Cardiac fibroblast (primary cell): ENCODE measurements at places on chromosomes 16 and 17.
A peak's percentile ranks its signal among the peaks of the same experiment; 100 is the strongest.

DNA sequence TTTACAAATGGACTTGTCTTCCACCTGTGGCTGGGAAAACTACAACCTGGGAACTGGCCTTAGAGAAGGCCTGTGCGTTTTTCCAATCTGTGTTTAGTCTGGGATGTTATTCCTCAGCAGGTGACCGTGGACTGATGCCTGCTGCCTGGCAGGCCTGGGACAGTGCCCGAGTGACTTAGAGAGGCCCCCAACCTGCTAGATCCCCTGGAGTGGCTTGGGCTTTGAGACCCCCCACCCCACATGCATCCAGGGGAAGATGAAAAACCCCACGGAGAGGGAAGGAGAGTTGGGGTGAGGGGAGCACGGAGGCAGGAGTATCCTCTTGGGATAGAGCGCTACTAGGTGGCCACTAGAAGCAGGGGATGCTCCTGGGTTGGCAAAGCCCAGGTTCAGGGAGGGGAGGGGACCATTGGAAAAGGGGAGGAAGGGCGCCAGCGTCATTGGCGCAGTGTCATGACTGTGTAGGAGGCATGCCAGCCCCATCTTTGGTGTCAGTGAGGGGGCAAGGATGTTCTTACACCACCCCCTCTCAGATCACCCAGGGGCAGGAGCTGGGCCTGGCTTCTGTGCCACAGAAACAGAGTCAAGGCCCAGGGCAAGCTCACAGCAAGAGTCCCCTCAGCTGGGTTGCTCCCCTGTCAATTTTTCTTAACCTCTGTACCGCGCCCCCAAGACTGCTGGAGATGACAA lies 54.1 kb downstream of the MEAK7 start:
- no peak for DNase-seq

DNA sequence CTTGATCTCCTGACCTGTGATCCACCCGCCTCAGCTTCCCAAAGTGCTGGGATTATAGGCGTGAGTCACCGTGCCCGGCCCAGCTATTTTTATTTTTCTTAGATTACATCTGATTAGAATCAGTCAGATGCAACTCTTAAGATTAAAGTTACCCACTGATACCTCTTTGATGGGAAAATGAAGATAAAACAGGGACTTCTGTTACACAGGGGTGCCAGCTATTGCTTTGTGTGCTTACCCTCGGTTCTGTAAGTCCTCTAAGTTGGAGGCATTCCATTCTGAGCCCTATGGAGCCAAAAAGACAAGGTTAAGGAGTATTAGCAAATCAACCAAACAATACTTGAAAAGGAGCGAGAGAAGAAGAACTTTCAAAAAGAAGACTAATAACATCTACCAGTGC lies 32.6 kb upstream of the CORO6 start:
- DNase-seq = no peak

DNA sequence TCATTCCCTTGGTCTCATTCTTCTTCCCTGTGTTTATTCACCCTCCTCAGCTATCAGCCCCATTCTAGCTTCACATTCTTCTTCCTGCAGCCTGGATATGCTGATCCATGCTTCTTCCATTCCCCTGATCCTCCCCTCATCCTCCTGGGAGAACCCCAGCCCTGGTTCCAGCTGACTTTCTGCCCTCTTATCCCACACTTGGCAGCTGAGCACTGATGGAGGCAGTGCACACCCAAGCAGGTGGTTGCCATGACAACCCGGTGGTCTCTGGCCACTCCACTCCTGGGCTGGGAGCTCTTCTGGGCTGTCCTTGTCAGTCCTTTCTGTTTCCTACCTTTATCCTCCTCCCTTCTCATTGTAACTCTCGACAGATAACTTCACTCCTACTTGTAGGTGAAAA lies 16.7 kb upstream of the TUBG2 start:
- DNase-seq = no peak

- no peak for DNase-seq
Observed at GRCh38 chr16:12245921-12246720, 269.6 kb downstream of the SNX29 start.

DNA sequence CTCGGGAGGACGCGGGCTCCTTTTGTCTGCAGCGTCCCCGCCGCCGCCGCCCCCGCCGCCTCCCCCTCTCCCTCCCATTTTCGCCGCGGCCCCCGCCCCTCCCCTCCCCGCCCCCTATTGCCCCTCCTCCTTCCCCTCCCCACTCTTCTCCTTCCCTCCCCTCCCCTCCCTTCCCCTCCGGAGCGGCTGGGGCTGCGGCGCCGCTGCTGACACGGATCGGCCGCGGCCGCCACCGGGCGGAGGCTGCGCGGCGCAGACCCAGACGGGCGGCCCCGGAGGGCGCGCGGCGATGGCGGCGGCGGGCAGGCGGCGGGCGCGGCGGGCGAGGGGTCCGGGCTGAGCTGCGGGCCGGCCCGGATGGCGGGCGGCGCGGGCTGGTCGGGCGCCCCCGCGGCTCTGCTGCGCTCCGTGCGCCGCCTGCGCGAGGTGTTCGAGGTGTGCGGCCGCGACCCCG lies at the start of gene RAB11FIP4:
TSS of gene RAB11FIP4 (plus strand) at position 180 of the 454 bp plus-strand sequence. CDS start at position 358, 178 bp downstream.
- DNase-seq = no peak

DNA sequence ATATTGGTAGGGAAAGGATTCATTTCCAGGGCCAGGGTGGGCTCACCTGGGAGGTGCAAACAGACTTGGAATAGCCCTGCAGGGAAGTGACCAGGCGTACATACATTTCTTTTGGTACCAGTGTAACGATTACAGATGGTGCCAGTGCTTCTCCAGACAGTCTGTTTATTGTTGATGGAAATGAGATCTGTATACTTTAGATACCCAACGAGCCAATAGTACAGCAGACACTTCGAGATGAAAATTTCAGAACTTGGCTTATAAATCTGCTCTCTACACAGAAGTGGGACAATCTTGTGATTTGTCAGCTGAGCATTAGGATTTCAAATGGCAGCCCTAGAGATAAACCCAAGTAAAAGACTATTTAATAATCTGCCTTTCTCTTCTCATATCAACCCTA lies 57.9 kb downstream of the HS3ST2 start:
- no peak for DNase-seq

DNA sequence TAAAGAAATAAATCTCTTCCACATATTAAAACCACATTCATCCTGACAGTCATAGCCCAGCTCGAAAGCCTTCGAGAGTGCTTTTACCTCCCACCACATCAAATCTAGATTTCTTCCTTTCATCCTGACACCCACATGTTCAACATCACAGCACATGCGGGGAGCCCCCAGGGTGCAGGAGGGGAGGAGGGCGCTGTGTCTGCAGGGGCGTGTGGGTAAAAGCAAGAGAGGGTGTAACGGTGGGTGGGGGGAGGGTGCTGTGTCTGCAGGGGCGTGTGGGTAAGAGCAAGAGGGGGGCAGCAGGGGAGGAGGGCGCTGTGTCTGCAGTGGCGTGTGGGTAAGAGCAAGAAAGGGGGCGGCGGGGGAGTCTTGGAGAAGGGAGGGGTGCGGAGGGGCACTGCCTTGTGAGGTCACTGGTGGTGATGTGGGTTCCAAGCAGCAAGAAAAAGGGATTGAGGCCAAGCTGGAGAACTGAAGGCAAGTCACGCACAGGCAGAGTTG lies 34.7 kb downstream of the ADCY9 start:
- DNase-seq = no peak

DNA sequence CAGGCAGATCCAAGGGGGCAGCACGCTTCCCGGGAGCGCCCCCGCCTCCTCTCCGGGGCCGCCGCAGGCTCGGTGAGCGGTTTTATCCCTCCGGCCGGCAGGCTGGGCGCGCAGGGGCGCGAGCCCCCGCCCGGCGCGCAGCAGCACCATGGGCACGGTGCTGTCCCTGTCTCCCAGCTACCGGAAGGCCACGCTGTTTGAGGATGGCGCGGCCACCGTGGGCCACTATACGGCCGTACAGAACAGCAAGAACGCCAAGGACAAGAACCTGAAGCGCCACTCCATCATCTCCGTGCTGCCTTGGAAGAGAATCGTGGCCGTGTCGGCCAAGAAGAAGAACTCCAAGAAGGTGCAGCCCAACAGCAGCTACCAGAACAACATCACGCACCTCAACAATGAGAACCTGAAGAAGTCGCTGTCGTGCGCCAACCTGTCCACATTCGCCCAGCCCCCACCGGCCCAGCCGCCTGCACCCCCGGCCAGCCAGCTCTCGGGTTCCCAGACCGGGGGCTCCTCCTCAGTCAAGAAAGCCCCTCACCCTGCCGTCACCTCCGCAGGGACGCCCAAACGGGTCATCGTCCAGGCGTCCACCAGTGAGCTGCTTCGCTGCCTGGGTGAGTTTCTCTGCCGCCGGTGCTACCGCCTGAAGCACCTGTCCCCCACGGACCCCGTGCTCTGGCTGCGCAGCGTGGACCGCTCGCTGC lies 832 bp downstream of the CDK5R1 start:
- DNase-seq = peak; percentile 13

GRCh38 chr16:66670691-66671388 lies 25.7 kb downstream of the CMTM4 start:
- DNase-seq = no peak

DNA sequence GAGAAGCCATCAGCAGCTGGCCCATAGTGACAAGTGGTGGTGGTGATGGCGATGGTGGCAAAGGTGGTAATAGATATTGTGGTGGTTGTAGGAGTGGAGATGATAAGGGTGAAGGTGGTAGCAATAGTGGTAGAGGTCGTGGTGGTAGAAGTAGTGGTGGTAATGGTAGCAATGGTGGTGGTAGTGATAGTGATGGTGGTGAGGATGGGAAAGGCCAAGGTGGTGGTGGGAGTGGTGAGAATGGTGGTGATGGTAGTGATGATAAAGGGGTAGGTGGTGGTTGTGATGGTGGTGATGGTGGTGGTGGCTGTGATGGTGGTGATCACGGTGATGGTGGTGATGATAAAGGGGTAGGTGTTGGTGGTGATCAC lies 13.1 kb downstream of the CDH5 start:
- DNase-seq = no peak

DNA sequence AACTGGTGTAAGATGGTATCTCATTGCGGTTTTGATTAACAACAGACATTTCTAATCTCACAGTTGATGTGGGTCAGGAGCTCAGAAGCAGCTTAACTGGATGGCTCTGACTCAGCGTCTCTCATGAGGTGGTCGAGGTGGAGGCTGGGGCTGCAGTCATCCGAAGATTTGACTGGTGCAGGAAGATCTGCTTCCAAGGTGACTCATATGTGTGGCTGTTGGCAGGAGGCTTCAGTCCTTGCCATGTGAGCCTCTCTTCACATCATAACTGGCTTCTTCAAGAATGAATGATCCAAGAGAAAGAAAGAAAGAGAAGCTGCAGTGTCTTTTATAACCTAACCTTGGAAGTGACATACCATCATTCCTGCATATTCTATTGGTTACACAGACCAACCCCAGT lies 376.1 kb downstream of the SEC14L1 start:
- peak; percentile 82 for DNase-seq

DNA sequence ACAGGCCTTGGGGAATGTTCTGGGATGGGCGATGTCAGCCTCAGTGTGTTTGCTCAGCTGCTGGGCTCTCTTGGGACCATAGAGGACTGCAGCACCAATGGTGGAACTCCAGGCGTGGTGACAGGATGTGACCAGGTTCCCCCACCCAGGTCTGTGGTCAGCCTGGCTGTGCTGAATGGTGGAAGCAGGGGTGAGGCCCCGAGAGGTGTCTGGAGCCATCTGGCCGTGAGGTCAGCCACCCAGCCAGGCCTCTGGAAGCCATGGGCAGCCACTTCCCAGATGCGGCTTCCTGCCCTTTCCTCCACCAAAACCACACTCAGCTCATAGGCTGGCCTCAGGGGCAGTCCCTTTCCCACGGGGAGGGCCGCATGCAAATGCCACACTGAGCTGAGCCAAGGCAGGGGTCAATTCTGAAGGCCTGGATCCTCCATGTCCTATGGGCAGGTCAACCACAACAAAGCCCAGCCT lies 7.8 kb upstream of the MAPK7 start:
- DNase-seq = no peak

DNA sequence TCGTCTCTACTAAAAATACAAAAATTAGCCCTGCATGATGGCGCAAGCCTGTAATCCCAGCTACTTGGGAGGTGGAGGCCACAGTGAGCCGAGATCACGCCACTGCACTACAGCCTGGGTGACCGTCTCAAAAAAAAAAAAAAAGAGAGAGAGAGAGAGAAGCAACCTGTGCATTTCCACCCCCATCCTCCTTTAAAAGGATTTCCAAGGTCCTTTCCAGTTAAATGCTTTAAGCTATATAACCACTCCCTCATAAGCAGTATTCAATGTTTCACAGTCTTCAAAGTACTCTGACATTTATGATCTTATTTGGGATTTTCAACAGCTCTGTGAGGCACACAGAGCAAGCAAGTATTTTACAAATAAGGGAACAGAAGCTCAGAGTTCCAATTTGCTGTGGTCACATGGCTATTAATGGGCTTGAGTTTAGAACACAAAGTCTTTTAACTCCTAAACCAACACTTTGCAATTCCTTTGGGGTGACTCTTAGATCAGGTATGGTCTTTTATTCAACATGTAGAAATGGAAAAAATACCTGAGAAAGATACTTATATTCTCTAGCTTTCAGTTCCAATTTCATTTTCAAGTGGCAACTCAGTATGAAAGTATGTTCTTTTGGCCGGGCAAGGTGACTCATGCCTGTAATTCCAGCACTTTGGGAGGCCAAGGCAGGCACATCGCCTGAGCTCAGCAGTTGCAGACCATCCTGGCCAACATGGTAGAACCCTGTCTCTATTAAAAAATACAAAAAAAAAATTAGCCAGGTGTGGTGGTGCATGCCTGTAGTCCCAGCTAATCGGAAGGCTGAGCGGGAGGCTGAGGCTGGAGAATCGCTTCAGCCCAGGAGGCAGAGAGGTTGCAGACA lies 31.3 kb downstream of the SPOP start:
- DNase-seq = peak; percentile 87

DNA sequence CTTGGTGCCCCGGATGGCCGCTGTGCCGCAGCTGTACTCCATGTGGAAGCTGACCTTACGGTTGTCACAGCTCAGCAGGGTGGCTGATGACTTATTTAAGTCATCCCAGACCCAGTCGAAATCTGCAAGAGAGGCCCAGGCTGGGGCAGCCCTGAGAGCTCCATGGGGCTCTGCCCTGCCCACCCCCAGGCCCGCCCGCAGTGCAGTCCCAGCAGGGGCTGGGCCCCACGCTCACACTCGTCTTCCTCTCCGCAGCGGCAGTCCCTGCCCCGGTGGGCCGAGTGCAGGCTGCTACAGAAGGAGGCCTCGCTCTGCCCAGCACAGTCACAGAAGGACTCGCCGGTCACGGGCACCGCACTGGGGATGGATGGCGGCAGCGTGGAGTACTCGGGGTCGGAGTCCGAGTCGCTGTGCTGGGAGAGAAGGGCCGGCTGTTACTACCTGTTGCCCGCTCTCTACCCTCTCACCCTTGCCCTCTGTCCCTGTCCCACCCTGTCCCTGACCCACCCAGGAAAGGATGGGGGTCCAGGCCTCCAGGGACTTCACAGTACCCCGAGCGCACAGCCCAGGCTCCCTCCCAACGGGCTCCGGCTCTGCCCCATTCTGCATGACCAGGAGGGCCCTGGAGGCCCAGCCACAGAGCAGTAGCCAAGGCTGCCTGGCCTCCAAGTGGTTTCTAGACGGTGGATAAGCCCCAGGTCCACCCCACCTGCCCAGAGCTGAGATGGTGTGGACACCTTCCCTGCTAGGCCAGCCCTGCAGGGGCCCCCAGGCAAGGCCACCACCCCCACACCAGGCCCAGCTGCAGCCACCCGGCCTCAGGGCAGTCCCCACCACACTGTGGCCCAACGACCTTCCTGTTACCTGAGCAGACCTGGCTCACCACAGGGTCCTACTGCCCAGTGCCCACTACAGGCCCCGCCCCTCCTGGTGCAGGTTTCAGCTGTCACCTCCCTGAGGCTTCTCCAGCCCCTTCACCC lies 3.9 kb downstream of the SPSB3 start:
- no peak for DNase-seq
